ENCODE measurements at places on chromosomes 6 and 20.

DNA sequence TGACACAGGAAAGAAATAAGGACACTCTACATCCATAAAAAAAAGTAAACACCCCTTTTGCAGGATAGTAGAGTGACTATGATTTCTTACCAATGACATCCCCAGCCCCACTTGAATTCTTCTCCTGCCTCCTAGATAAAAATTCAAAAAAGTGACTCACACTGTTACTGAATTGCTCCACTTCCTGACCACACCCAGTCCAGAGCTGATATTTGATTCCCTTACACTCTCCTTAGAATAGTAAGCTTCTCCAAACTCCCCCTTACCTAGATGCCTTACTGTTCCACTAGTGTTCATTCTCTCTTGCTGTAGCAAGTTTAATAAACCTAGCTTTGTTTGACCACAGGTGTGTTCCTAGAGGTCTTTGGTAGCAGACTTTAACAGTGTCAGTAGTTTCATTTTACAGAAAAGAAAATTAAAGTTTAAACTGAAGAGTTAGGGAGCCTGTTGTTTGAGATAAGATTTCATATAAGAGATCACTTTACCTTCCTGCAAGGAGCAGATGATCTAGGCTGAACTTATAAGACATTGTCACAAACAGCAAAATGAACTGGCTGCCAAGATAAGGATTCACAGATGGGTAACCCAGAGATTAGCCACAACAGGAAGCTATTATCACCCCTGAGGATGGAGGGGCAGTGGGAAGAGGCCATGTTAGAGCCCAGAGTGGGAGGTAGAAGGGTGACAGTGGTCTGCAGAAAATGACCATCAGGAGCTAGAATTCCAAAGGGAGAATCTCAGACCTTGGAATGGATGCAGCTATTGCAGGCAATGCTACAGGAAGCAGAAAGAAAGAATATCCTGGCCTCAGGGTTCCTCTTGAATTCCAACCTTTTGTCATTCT is 28.4 kb upstream of the BTN3A2 start:
- DNase-seq = peak; percentile 86

DNA sequence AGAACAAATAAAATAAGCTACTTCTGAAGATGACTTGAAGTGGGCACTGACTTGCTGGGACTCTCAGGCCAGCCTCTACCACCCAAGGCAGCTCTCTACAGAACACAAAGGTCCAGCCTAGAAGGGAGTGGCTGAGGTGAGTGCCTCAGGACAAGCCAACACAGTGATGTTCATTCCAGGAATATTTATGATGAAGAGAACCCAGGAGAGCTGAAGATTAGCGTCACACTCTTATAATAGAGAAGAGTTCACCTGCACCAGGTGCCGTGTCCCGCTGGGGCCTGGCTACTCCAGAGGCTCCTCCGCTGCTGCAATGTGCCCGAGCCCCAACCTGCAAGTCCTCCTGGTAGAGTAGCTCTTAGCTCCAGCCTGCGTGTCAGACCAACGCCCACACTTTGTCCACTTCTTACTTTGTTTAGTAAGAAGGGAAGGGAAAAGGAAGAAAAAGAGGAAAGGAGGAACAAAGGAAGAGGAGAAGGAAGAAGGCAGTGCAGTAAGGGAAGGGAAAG is 182.4 kb upstream of the QKI start:
- DNase-seq = no peak

GRCh38 chr6:10219510-10219909 is 195.4 kb downstream of the TFAP2A start:
- no peak for DNase-seq

DNA sequence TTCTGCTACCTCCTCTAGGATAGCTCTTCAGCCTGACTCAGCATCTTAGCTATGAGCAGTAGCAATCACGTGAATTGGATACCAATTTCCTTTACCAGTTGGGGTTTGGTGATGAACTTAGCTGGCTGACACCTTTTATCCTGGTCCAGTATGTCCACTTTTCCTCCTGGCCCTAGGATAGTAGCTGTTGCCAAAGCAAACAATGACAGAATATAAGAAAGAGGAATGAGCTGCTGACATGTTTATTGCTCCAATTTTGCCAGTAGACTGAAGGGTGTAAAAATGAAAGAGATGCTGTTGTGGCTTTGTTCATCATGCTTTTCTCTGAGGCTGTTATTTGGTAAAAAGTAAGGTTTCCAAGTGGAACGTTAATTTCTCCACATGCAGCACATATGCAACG is 168.3 kb upstream of the JAG1 start:
- DNase-seq = no peak

DNA sequence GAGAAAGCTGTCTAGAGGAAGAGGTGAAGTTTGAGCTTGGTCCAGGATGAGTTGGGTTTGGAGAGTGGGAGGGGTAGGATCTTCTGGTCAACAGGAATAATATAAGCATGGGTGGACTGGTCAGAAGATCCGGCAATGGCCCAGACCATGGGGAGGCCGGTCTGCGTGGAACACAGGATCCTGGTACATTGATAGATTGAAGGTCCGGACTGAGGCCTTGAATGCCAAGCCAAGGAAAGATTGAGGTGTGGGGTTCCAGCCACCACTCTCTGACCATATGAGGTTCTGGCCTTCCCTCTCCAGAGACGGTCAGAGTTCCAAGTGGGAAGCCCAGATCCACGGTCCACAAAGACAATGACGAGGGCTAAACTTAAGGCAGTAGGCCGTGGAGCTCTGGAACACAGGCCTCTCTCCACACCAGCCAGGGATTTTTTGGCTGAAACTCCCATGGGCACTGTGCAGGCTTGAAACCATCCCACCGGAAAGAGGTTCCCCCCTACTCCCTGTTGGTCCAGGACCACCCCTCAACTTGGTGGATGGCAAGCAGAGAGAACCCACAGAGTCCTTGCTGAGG is 3.2 kb downstream of the MDFI start:
- DNase-seq = no peak

DNA sequence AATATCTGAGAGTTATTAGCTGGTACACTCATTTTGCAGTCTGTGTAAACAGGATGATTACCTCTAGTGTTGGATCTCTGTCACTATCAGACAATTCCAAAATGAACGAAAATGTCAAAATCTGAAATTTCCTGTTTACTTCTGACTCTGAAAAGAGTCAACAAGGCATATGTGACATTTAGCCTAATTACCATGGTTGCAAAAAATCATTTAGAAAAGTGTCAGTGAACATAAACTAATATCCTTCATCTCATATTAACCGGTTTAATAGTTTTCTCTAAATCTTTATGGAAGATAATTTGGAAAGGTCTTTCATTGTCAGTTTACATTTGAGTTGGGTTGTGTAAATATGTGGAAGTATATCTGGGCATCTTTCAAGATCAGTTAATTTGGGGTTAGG is 431.8 kb upstream of the HSF2 start:
- no peak for DNase-seq

DNA sequence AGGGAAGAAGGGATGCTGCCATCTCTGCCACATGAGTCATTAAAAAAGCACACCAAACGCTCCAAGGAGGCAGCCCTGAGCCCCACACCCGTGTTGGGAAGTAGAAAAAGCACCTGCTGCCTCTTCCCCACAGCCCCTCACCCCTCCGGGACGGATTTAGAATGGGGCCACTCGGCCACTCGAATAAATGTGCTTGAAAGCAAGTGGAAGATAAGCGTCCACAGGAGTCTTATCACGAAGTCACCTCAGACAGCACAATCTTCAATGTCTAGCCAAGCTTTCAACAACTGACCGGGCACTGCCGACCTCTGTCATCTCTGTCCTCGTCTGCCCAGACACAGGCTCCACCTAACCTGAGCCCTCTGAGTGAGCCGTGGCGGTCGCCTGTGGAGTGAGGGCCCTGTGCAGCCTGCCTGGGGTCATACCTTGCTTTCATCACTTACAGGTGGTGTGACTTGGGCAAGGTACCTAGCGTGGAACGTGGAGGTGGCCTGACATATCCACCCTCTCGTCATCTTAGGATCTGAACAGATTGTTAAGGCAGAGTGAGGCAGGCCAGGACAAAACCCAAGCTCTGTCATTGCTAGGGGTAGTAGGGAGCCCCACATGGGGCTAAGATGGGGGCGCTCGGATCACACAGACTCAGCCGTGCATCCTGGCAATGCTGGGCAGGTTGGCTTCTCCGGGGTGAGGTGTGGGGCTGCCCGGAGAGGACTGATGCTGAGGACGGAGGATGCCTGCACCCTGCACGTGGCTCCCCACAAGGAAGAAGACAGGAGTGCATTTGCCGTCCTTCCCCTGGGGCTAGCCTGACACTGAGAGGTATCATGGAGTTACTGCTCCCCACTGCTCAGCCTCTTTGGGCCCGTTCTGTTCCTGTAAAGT is 34.8 kb downstream of the PSMG4 start:
- DNase-seq = no peak

GRCh38 chr6:21886542-21887151 is 293.1 kb downstream of the SOX4 start:
- DNase-seq = no peak

DNA sequence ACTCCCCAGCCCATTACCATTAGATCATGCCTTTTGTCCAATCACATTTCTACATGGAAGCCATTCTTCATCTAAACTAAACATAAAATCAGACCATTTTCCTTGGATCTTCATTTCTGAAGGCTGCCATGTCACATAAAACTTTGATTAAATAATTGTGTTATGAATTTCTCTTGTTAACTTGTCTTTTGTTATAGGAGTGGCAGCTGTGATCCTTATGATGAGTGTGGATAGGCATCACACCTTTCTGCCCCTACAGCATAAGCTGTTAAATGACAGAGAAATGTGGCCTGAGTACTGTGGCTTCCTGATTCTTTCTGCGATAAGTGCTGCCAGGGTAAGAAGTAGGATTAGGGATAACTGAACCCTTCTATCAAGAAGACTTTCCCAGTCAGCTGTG is 247.1 kb upstream of the MOCS1 start:
- no peak for DNase-seq

GRCh38 chr6:64238071-64238470 is 602.5 kb downstream of the PHF3 start:
- DNase-seq = no peak

GRCh38 chr6:109580519-109580918 is 97.5 kb upstream of the ZBTB24 start:
- no peak for DNase-seq

DNA sequence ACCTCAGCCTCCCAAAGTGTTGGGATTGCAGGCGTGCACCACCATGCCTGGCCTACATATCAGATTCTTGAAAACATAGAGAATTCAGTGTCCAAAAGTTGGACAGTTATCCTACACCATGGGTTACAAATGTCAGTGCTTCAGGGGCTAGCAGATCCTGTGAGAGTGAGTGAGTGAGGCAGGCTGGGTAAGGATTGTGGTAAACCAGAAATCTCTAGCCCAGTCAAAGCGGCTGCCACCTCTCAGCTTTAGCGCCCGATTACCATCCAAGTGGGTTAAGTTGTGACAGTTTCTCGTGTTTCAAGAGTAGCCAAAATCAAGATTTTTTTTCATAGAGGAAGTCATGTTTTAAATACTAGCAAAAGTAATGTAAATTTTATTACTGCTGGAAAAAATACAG is 21.9 kb upstream of the CSE1L start:
- no peak for DNase-seq

- DNase-seq = no peak
Observed at GRCh38 chr20:45827030-45827652, at the start of gene TNNC2. TSS of gene TNNC2 (minus strand) at chr20:45827312. CDS start at chr20:45827248, 64 bp downstream.

- no peak for DNase-seq
Observed at GRCh38 chr6:38364127-38364526, 275.6 kb downstream of the BTBD9 start.

DNA sequence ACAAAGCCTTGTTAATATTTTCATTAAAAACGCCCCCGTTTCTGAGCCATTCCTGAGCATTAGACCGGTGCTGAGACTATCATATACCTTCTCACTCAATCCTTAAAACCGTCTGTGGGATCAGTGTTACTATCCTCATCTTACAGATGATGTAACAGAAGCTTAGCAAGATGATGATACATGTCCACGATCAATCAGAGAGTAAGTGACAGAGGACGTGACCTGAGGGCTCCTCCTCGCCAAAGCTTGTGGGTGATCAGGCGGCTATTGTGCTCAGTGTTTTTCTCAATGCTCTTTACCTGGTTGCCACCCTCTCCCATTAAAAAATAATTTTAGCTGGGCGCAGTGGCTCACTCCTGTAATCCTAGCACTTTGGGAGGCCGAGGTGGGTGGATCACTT is 113.1 kb downstream of the MTHFD1L start:
- no peak for DNase-seq

DNA sequence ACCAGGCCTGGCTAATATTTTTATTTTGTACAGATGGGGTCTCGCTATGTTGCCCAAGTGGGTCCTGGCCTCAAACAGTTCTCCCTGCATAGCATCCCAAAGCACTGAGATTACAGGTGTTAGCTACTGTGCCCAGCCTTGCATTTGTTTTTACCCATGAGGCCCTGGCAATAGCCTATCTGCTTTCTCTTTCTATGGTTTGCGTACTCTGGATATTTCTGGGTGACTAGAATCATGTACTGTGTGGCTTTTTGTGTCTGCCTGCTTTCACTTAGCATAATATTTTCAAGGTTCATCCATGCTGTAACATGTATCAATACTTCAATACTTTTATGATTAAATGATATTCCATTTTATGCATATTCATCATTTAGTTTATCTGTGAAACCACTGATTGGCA is 451.7 kb downstream of the GRIK2 start:
- DNase-seq = no peak

GRCh38 chr6:150207931-150208570 is 65.2 kb downstream of the PPP1R14C start:
- no peak for DNase-seq

- peak; percentile 46 for DNase-seq
Observed at GRCh38 chr20:17611540-17612286, 41.8 kb downstream of the DSTN start.

DNA sequence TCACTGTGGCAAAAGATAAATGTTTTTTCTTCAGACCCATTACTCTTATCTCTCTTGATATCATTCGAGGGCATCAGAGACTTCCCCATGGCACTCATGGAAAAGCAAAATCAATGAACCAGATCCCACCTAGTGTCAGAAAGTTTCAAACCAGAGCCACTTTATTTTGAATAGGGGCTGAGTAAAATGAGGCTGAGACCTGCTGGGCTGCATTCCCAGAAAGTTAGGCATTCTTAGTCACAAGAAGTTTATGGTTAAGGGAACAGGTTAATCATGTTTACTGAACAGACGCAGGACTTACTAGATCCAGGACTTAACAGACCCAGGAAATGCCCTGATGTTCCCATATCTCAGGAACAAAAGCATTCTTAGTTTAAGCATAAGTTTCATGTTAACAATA is 369.9 kb downstream of the BTBD3 start:
- DNase-seq = no peak

- no peak for DNase-seq
Observed at GRCh38 chr6:143828572-143828971, 14.6 kb upstream of the LTV1 start.

DNA sequence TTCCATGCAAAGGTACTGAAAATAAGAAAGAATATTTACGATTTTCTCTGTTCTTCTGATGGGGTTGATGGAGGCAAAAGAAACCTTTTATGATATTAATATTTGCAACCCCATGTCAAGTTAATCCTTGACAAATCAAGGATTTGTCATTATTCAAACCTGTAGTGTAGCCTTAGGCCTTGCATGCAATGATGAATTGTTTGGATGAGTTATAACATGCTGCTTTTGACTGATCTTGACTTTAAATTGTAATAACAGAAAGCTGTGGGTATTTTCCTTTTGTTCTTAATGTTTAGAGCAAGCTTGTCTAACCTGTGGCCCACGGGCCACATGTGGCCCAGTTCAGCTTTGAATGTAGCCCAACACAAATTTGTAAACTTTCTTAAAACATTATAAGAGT is 13.0 kb upstream of the BAG2 start:
- no peak for DNase-seq
